ENCODE measurements at places on chromosomes 1 and 21.

GRCh38 chr1:219296430-219297355 is 123.0 kb downstream of the LYPLAL1 start:
- no peak for DNase-seq

GRCh38 chr1:2596530-2597333 is 10.2 kb downstream of the PRXL2B start:
- DNase-seq: no peak

DNA sequence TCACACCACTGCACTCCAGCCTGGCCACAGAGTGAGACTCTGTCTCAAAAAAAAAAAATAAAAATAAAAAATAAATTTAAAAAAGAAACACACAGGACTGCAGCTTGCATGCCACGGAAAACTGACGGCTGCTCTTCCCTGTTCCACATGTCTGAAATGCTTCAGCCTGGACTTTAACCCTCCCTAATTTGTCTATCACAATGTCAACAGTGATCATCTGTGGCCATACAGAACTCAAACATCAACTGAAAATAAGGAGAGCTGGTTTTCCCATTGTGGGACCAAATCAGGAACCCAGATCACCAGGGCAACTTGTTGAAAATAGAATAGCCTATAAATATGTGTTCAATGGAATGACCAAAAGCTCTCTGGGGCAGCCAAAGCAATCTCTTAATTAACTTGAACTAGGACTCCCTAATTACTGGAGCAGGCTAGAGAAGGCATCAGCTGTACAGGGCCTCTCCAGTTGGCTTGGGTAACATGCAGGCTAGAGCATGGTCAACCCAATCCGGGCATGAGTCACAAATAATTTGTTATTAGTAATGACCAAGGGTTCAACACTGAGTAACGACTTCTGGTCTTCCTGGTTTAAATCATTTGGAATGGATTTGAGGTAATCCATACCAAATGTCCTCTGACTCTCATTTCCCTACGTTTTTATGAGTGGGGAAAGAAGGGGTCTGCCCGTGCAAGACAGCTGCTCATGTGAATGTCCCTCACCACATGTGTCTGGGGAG is 62.7 kb upstream of the KAZN start:
- no peak for DNase-seq

DNA sequence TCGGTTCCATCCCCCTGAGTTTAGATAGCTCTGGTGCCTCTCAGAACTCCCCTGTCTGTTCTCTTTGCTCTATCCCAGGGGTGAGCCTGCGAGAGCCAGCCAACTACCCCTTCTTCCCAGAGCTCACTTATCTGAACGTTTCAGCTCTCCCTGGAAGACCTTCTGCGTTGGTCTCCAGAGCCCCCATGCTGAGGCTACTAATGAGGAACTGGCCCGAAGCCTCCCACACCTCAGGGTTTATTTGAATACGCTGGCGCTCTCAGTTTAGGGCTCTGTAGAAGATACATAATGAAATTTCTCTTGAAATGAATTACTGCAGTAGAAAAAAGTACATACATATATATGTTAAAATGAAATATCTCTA is 43.5 kb downstream of the TCEANC2 start:
- DNase-seq: no peak

DNA sequence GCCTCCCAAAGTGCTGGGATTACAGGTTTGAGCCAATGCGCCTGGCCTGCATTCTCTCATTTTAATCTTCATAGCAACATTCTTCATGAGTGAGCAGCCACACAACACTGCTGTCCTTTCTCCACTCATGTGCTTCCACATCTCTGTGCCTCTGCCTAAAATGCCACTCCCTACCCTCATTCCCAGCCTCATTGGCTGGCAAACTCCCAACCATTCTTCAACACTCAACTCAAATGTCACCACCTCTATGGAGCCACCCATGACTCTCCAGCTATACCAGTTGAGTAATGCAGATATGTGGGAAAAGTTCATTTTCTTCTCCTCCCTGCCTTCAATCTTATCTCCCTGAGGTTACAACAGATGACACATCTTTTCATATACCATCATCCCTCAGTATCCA is 53.9 kb upstream of the ZC3H12A start:
- no peak for DNase-seq

GRCh38 chr1:155078469-155079209 is at the start of gene EFNA3:
Gene EFNA3, plus strand, starts transcription at chr1:155078837. Its CDS starts 105 bp downstream, at chr1:155078942.
- DNase-seq: peak; percentile 75

DNA sequence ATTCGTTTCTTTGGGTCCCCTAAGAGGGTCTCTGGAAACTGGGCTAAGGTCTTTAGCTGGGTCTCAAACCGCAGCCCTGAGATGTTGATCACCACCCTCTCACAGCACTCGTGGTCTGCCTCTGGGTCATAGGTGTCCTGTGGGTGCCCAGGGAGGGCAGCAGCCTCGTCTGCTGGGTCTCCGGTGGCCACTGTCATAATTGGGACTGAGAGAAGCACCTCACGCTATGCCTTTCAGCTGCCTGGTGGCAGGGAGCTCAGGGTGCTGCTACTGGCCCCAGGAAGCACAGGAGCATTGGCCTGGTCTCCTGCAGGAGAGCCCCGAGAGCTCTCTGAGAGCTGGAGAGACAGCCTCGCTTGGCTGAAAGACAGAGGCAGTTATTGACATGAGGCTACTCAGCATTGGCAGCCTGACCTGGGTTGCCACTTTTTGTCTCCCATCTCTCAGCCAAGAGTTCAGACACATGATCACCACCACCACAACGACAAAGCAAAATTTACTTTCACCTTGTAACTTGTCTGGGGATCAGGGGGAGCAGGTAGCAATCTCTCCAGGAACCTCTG is 1.5 kb downstream of the KCNA2 start:
- no peak for DNase-seq

DNA sequence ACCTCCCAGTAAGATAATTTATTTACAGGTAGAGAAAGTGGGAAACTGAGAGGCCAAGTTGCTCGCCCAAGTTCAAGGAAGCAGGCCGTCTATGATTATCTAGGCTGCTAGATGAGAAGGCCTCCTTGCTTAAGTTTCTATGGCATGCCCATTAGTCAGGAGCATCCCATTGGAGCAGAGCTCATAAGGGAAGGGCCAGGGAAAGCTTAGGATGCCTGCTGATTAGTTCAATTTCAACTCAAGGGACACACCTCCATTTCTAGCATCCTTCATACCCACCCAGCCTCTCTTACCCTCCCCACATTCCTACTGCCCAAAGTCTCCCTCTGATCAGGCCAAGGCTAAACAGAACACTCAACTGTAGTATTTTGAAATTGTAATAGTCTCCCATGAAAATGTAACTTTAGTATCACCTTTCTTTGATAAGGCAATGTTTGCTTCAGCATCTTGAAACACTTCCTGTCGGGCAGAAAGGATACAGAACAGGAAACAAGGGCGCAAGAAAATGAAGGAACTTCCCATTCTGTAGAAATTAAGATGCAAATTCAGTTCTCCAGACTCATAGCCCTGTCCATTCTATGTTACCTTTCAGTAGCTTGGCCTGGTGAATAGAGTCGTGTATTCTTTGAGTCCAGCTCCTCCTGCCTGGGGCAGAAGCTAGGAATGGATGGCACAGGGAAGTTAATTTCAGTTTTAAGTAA is 46.3 kb upstream of the TARBP1 start:
- DNase-seq: no peak
